ENCODE measurements at places on chromosomes 4 and X.
A peak's percentile ranks its signal among the peaks of the same experiment; 100 is the strongest.

DNA sequence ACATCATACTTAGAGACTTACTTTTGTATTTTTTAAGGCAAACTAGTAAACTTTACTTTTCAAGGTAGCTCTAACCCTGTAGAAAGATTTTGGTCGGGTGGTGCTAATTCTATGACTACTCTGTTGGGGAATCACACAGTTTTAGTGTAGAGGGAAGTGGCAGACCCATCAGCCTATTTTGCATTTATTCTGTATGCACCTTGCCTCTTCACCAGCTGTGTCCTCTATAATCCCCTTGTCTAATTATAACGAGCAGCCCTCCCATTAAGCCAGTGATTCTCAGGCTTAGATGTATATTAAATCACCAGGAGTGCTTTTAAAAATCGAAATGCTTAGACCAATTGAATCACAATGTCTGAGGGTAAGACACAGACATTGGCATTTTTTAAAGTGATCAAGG, 78.1 kb downstream of the GALNT7 start:
- DNase-seq = no peak

GRCh38 chrX:106862972-106863688, 40.0 kb downstream of the RIPPLY1 start:
- peak; percentile 33 for DNase-seq

- DNase-seq = no peak
Measured at GRCh38 chr4:133372699-133373098, 223.6 kb downstream of the PCDH10 start.

DNA sequence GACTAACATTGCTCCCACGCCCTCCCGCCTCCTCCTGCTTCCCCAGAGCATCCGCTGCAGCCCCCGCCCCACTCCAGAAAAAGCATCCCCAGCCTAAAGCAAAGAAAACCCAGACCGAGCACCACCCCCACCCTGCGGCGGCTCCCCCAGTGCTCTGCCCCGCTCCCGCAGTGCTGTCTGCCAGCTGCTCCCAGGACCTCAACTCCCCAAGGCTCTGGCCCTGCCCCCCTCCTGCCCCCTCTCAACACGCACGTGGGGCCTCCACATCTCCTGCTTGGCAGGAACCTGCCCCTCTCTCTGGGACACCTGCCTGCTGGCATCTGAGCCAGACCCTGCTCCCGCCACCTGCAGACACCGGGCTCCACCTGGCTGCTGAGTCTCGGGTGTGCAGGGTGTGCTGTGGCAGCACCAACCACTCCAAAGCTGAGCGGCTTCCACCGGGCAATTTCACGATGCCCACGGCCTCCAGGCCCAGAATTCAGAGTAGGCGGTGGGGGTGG, 79.4 kb downstream of the FAM53A start:
- DNase-seq = no peak

GRCh38 chrX:43643201-43643600, 12.9 kb upstream of the MAOA start:
- no peak for DNase-seq

GRCh38 chr4:157143369-157143768, 67.4 kb downstream of the GLRB start:
- DNase-seq = no peak

DNA sequence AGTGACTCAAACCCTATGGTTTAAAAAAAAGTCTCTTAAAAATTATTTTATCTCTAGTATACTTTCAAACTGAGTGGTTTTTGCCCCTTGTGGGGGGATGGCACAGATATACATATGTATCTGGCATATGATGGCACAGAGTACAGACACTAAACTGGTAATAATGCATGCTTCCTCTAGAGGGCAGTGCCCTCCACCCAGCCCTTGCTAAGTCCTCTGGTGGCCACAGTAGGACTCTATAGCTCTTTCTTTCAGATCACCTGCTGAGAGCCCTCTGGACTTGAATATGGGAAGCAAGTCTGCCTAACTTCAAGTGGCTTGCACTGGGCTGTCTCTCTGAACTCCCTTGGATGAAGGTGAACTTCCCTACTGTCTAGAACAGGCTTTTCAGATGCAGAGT, 66.3 kb downstream of the TSPAN7 start:
- no peak for DNase-seq

DNA sequence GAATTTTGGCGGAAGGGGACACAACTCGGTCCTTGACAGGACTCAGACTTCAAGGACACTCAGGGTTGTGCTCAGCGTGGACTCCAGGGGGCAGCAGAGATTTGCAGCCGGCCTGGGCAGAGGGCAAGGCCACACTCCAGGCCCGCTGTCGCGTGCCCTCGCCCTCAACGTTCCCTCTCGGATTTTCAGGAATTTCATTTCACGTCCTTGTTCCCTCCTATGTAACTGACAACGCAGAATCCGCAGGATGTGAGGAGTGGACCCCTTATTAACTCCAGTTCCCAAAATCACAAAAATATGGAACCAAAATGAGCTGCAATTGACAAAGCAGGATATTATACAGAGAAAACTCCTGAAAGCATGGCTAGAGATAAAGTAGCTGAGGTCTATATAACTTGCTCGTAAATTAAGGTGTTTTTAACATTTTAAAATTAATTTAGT, 21.0 kb upstream of the DCTD start:
- DNase-seq = peak; percentile 70

DNA sequence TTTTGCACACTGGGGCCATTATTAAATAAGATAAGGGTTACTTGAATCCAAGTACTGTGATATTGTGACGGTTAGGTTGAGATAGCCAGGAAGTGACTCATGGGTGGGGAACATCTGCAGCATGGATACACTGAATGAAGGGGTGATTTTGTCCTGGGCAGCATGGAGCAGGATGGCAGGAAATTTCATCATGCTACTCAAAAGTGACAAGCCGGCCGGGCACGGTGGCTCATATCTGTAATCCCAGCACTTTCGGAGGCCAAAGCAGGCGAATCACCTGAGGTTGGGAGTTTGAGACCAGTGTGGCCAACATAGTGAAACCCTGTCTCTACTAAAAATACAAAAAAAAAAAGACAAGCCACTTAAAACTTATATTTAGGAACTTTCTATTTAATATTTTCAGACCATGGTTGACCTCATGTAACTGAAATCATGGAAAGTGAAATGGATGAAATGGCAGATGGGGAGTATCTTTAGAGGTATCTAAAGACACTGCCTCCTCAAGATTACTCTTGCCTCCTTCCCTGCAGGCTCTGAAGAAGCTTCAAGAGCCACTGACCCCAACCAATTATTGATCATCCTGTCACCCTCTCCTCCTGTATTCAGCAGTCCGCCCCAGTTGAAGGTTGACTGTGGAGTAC, 3.9 kb upstream of the TRIM60 start:
- peak; percentile 21 for DNase-seq

- no peak for DNase-seq
Measured at GRCh38 chrX:68133181-68133580, 300.1 kb downstream of the OPHN1 start.

DNA sequence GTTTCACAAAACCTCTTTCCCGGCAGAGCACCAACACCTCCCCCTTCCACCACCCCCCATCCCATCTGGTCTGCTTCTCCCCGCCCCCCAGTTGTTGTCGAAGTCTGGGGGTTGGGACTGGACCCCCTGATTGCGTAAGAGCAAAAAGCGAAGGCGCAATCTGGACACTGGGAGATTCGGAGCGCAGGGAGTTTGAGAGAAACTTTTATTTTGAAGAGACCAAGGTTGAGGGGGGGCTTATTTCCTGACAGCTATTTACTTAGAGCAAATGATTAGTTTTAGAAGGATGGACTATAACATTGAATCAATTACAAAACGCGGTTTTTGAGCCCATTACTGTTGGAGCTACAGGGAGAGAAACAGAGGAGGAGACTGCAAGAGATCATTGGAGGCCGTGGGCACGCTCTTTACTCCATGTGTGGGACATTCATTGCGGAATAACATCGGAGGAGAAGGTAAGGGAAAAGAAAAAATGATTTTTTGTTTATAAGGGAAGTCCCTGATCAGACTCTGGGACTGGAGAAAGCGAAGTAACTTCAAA, at the start of gene PDGFRA:
TSS of gene PDGFRA (plus strand) at position 333 of the 541 bp plus-strand sequence. CDS start 29,476 bp downstream, outside the sequence.
- DNase-seq = peak; percentile 81

- no peak for DNase-seq
Measured at GRCh38 chr4:22802876-22803275, 110.1 kb downstream of the GBA3 start.

DNA sequence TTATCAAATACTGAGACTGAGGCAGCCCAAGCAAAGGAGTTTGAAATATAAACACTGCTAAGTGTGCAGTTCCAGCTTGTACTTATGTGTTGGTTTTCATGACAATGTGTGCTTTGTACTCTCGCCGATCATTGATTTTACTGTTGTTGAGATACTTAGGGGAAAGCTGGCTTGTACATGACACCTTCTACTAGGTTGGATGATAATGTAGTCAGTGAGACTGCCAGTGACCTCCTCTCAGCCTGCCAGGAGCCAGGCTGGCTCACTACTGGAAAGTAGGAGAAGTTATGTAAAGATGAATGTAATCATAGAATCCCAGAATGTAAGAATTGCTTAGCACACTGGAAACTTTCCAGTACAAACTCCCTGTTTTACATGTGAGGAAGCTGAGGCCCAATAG, 132.0 kb downstream of the AFF2 start:
- DNase-seq = no peak

DNA sequence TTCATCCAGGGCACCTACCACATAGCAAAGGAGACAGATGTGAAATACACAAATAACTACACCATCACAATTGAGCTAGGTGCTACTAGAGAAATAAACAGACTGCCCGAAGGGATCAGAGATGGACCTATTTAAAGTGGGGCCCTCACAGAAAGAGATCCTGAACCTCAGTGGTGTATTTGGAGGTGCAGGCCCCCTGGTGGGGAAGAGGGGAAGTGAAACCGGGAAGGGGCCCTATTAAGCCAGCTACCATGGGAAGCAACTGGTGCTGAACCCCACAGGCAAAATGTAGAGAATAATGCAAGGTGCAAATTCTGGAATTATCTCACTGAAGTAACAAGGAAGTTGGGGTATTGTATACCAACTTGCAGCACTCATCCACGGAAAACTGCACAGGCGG, 78.6 kb upstream of the FAM9A start:
- DNase-seq = no peak

GRCh38 chr4:13615161-13615560, 12.4 kb downstream of the BOD1L1 start:
- no peak for DNase-seq

DNA sequence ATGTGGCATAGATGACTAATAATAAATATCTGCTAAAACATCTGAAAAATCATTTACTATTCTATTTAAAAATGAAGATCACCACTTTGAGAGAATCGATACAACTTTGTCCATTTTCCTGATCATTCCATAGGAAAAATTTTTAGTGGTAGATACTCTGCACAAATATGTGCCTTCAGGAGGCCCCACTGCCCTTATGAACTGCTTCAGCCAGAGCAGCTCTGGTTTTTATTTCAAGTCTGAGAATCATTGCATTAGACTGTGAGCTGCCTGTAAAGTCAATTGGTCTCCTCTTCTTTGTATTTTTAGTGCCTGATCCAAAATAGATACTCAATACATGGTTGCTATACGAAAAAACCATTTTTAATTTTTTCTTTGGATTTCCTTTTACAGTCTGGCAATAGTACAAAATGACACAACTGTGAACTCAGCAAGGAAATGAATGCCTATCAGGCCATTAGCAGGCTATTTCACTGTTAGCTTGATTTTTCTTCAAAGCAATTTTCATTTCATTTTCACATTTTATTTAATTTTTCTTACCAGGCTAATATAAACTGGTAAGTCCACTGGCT, 69.1 kb downstream of the SHISA3 start:
- DNase-seq = no peak

- no peak for DNase-seq
Measured at GRCh38 chr4:13601048-13601447, 26.5 kb downstream of the BOD1L1 start.

DNA sequence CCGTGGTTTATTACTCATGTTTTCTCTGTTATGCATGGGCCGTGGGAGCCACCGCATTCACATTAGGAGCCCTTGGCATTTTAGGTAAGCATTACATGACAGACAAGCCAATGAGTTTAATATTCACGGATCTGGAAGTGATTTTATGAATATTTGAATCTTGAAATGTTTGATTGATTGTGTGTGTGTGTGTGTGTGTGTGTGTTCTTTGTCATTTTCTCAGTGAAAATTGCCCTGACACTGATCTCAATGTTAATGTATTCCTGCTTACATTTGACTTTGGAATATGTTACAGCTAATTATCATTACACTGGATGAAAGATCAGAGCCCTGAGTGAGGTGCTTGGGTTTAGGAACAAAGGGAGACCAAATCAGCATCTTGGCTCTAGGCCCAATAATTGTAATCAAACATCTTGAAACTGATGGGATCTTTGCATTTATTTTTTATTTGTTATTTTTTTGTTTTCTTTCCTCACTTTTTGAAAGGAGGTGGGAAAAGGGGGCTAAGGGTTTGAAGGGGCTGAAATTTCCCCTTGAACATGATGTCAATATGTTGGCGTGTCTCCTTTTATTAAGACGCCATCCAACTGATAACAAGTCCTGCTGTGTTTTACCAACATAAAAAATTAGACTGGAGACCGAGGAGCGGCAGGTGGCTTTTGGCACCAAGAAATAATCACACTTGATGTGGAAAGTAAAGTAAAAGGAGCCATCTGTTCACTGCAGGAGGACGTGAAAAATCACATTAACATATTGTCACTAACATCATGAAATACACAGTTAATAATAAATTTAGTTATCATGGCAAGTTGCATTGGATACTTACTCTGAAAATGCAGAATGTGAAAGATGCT, 5.2 kb upstream of the GK2 start:
- no peak for DNase-seq

DNA sequence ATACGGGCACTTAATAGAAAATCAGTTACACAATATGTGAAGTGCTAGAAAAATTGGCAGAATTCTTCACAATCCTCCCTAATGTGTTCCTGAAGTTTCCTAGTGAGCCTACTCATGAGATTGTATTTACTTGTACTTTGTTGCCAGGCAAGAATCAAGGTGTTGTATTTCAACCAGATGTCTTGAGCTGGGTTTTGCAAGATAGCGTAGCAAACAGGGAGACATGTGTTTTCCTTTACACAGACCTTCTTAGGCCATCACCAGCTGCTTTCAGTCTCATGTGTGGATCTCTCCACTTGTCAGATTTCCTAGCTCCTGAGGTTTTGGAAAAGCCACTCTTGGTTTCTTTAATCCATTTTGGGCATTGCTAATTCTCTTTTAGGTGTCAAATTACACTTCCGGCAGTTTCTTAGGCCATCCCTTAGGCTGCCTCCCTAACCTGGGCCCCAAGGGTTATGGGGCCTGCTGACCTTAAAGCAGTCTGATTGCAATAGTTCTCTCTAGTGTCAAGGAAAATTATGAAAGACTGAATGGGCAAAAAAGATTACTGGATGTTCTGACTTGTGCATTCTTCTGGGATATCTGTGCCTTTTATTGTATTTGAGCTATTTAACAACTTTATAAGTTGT, 12.2 kb upstream of the EDA start:
- peak; percentile 70 for DNase-seq

GRCh38 chr4:3022112-3022511, 52.2 kb downstream of the HTT-AS start:
- no peak for DNase-seq

- DNase-seq = no peak
Measured at GRCh38 chr4:109930872-109931271, 18.2 kb downstream of the EGF start.

DNA sequence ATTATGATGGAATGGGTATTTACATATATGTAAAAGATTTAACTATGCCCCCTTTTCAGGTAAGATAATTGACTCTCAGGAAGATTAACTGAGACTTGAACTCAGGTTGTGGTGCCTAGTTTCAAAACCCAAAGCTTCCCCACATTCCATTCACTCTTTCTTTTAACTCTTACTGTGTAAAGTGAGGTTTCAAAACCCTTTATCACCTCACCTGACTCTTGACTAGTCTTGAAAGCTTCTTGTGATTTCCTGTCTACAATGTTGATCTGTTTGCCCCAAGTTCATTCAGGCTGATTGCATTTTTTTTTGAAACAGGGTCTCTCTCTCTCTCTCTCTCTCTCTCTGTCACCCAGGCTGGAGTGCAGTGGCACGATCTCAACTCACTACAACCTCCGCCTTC, 40.5 kb upstream of the RAPGEF2 start:
- DNase-seq = no peak

Measured in cardiac muscle cell (in vitro differentiated cells and primary cell).